G401 (cell line): ENCODE measurements at places on chromosomes 1 and 21.
A peak's percentile ranks its signal among the peaks of the same experiment; 100 is the strongest.

GRCh38 chr1:220813013-220813412, 26.3 kb downstream of the MTARC1 start:
- DNase-seq = no peak

DNA sequence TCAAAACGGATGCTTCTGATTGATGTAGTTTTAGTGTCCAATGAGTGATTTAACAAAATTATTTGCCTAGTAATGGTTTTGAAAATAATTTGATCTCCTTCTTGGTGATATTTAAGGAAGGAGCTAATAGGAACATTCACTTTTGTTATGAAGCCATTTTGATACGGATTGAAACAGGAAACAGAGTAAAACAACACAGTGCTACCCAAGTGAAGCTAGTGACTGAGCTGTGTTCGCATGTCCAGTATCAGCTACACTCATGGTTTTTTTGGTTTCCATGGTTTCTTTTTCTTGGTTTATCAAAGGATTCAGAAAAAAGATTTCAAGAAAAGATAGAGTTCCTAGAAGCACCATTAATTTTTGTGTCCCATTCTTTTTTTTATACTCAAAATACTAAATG, 40.1 kb upstream of the PLEKHO1 start:
- no peak for DNase-seq

DNA sequence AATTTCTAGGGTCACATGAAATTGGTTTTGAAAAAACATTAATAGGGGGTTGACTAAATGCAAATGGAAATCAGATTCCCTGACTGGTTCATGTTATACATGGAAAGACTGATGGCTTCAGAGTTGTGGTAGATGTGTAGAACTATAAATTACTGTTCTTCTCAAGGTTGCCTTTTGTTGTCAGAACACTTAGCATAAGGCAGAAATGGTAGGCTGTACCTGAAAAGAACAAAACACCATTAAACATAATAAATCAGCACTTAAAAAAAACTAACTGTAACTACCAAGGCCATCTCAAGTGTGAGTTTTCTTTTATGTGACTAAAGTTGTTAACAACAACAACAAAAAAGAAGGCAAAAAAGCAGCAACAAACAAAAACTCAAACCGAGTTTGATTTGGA, 111.8 kb downstream of the RPS6KC1 start:
- DNase-seq = no peak

GRCh38 chr1:96863449-96863848, 141.9 kb downstream of the PTBP2 start:
- no peak for DNase-seq

DNA sequence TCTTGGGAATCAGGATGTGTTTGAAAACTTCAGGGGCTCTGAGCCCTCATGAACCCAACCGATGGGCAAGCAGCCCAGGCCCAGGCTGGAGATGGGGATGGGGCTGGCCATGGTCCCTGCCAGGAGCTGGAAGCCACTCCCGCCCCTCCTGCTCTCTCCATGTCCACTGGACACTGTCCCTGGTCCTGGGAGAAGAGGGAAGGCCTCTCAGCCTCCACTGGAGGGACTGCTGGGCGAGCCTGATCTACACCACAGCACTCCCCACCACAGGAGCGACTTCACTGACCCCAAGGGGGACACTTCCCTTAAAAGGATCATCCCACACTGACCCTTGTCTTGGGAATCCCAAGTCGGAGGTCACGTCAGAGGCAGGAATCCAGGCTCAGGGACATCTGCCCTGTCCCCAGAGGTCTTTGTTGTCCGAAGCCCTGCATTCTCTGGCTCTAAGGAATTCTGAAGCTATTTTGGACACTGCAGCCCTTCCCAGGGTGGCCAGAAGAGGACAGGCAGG, 16.9 kb upstream of the COL18A1 start:
- no peak for DNase-seq

DNA sequence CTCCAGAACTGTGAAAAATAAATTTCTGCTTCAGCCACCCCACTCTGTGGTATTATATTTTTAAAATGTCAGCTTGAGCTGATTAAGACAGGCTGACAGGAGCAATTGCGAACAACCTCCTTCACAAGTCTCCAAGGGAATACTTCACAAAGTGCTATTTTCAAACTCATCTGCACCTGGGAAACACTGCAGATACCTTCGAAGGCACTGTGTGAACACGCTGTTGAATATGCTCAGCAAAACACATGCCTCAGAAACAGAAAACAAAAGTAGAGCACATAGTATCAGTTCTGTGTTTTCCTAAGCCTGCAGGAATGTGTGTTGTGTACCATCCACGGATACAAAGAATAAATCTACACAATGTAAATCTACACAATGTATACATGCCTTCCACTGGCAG, 10.6 kb downstream of the TSPAN2 start:
- no peak for DNase-seq

DNA sequence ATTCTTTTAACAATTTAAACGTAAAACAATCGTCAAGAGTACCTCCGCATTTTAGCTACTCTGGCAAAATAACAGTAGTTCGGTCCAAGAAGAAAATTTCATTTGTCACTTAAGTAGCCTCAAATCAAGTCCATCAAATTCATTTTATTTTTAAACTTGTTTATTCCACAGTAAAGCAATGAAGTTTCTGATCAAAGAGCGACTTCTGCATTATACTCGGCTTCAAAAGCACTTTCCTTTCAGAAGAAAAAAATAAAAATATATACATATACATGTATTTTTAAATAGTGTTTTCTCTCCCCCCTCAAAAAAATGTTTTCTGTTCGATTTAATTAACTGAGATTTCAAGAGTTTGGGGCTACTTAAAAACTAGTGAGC, 115.0 kb downstream of the RERE start:
- no peak for DNase-seq

- no peak for DNase-seq
Measured at GRCh38 chr1:186175588-186175987, 199.5 kb downstream of the TPR start.

DNA sequence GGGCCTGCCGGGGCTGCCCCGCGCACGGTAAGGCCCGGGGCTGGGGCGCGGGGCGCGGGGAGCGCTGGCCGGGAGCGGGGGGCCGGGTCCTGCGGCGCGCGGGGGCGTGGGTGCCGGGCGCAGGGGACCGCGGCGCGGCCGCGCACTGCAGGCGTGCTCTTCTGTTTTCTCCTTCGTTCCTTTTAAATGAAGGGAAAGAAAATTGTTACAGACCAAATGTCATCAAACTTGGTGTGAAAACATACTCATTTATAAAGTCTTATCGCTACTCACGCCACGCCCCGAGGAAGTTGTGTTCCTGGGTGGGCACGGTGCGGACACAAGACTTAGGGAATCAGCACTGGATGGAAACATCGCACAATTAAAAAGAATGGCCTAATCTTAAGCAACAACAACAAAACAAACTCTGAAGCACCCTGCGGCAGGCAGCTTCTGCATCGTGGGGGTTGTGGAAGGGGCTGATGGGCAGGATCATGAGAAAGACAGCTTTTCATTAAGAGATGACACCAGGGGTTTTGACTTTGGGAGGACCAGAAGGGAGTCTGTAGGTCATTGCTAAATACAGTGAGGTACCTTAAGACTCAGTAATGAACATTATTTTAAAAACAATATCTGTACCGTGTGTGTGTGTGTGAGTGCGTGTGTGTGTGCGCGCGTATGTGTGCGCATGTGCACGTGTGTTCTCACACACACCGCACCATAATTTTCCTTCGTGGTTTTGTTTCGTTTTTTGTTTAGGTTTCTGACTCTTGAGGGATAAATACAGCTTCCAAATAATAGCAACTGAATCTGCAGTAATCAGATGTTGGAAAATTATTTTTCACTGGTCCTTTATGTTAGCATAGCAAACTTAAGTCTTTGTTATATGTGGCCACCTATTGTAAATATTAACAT, 548 bp downstream of the B3GALT5 start:
- DNase-seq = no peak

GRCh38 chr21:41398251-41398650, 27.8 kb upstream of the MX1 start:
- no peak for DNase-seq

- DNase-seq = no peak
Measured at GRCh38 chr1:115348636-115349035, 10.6 kb upstream of the NGF start.

- DNase-seq = no peak
Measured at GRCh38 chr1:150967936-150968335, 6.7 kb downstream of the CERS2 start.

DNA sequence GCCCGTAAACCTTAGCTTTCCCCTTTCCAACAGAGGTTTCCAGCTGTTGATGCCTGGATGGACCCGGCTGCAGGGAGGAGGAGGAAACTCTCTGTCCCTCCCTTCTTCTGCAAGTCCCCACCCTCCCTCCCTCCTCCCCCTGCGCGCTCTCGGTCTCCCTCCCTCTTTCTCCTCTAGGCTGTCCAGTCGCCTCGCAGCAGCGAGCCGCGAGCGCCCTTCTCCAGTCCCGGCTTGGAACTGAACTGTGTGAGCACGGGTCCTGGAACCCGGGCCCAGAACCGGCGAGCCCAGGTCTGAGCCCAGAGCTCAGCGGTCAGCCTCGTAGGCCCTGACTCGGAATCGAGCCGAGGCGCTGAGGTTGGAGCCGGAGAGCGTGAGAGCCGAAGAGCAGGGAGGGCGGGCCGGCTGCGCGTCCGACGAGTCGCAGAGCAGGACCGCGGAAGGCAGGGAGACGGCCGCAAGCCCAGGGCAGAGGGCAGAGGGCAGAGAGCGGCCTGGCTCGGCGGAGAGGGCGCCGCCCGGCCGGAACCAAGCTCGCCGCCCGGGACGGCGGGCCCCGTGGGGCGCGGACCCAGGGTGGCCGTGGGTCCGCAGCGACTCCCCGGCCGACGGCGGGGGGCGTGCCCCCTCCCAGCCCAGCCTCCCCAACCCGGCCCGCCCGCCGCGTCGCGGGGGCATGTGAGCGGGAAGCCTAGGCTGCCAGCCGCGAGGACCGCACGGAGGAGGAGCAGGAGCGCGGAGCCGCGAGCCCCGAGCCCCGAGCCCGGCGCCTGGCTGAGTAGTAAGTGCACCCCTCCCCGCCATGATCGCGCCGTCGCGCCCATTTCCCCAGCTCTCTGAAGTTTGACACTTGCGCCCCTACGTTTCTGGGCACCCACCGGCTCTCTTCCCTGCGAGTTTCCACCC, at the start of gene SOX13:
SOX13 (plus strand) TSS at position 185 of the 906 bp plus-strand sequence. CDS start 39,801 bp downstream, outside the sequence.
- peak; percentile 85 for DNase-seq

GRCh38 chr1:93815366-93816110, 63.5 kb downstream of the DNTTIP2 start:
- DNase-seq = no peak

- no peak for DNase-seq
Measured at GRCh38 chr1:70234733-70235132, 13.6 kb downstream of the SRSF11 start.

DNA sequence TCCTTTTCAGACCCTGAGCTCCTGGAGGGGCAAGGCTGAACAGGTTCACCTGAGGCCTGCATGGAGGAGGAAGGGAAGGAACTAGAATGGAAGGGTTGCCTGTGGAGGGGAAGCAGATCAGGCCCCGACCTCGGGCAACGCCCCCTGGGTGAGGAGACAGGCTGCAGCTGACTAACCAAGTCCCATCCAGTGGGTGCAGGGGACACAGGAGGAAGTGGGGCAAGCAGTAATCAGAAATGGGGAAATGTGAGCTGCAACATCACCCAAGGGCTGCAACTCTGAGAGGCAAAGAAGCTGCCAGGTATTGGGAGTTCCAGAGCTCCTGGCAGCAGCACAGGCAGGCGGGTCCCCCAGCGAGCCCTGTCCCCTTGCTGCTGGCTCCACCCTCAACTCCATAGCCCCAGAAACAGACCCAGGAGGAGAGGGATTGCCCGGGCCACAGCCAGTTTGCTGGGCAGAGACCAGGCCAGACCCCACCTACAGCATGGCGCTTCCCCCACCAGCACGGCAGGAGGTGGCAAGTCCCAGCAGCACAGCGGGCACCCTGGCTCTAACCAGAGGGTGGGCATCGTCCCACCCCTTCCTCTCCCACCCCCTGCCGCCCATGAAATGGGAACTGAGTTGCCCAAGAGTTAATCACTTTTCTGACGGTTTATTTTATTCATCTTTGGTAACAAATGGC, 38.5 kb downstream of the MRPL37 start:
- DNase-seq = no peak

- no peak for DNase-seq
Measured at GRCh38 chr1:238660849-238661248, 725.5 kb upstream of the CHRM3 start.

GRCh38 chr21:45590726-45591618, 48.7 kb upstream of the SLC19A1 start:
- no peak for DNase-seq
